ENCODE measurements at places on chromosomes 16 and 17. TPM values are rescaled to one million over a fixed set of nuclear protein-coding genes. Genes with fewer than 3 reads are reported as not detected.

The SLC16A6 gene
- 0.43 TPM for total RNA-seq

The ANKFN1 gene
- not detected for total RNA-seq

The HEATR9 gene
- not detected for total RNA-seq

The ACSM2A gene
- not detected for total RNA-seq

The DOC2A gene
- total RNA-seq = 0.88 TPM
